Uterus (tissue), 4 donors: ENCODE measurements at places on chromosomes 16 and 17. TPM values are rescaled to one million over a fixed set of nuclear protein-coding genes. Genes with fewer than 3 reads are reported as not detected.

Gene ZNF267
- total RNA-seq, result 21.4 TPM

Gene AKAP1
- total RNA-seq, result 7.1 TPM

Gene TK1
- total RNA-seq, result not detected

Gene LRRC75A
- 2.1 TPM for total RNA-seq

Gene FOXN1
- not detected for total RNA-seq

Gene FBXL16
- 0.37 TPM for total RNA-seq

Gene STX1B
- total RNA-seq, result 2.6 TPM

Gene TXNL4B
- total RNA-seq, result 20.0 TPM

Gene KLHL10
- not detected for total RNA-seq

Gene USP36
- 35.8 TPM for total RNA-seq

Gene PLCD3
- total RNA-seq, result 90.8 TPM
